ENCODE measurements at places on chromosomes 2 and 18.

DNA sequence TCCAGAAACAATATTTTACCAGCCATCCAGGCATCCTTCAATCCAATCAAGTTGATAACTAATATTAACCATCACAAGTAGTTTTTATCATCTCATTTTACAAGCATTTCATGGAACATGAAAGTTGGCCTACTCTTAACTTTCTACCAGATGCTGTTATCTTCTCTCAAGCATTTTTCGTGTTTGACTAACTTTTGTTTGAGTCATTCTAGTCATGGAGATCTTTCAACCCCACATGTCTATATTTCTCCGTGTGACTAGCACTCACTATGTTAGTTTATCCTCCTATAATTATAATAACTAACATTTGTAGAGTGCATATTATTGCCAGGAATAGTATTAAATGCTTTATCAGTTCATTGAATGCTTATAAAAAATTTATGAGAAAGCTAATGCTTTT, 307.0 kb upstream of the CWC22 start:
- no peak for DNase-seq

DNA sequence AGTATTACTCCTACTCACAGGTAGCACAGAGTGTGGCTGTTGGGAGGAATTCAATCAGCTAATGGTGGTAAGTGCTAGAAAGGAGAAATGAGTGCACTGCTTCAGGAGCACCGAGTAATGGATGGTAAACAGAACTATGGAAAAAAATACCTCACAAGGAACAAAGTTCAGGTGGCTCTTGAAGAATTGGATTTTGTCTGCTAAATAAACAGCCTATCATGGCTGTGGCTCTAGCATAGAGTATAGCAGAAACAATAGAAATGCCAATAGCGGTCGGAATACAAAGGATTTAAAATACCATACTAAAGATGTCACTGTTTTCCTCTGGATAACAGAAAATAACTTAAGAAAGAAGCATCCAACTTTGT, 482.5 kb downstream of the NUP35 start:
- no peak for DNase-seq

GRCh38 chr2:69490486-69490885, 53.3 kb upstream of the NFU1 start:
- DNase-seq: no peak

DNA sequence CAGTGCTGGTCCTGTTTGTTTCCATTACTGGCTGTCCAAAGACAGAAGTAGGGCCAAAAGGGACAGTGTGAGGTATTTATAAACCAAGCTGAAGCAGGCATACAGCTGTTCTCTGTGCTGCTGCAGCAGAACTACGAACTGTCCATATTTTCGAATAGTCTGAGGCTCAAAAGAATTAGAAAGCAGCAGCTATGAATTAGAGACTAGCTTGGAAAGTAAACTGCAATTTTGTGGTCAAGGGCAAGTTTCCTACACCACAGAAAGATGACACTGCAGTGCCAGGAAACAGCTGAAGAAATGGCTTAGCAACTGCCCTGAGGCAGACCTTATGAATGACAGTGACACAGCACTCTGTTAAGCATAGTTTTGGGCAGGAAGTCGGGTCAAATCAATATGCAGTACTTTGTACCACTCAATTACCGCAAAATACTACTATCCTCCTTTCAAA, 125.3 kb downstream of the TMEM131 start:
- peak; percentile 18 for DNase-seq

DNA sequence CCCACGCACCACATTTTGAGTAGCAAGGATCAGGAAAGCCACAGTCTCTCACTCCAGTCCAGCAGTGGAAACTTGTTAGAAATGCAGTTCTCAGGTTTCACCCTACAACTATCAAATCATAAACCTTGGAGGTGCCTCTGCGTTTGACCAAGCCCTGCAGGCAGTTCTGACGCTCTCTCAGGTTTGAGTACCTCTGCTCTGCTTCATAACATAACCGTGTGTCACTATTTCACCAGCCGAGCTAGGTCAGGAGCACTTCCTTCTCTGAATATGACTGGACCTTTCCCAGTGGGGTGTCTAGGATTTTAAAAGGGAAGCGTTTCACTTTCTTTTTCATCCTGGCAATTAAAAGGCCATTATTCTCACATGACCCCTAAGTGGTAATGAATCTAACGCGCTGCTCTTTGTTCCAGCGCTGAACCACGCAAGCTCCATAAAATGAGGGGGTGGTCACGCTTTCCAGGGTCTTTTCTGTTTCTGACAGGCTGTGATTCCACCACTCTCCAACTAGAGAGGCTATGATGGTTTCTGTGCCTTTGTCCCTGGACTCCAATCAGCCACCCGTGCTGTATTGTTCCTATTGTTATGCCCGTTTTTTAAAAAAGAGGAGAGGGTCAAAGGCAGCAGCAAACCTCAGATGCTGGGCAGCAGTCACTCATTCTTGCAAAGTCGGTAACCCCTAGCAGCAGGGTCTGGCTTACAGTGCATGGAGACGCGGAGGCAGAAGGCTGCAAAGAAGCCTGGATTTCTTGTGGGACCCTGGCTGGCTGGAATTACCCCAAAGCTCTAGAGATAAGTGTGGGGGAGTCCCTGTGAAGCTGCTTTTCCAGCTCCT, 75.2 kb upstream of the CTNNA2 start:
- DNase-seq: no peak

DNA sequence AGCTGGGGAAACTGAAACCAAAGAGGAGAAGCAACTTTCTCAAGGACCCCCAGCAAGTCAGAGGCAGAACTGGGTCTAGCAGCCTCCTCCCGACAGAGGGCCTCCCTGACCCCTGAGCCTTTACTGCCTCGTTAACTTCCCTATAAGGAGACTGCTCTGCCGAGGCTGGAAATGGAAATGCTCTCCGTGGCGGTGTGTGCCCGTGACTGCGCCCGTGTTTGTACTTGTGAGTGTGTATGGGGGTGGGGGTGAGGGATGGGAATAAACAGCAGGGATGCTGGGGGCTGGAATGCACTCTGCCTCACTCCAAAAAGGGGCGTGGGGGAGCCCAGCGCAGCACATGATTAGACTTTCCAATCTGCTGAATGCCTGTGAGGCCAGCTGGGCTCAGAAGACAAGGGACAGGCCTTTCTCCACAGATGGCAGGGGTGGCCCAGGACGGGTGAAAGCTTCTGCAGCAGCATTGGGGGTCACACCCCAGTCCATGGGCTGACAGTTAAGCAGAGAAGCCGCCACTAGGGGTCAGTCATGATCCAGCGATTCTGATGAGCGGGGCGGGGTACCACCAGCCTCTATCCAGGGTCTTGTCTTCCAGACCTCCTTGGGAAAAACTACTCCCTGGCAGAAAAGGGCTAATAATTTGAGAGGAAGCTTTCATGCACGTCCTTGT, 26.8 kb downstream of the MPHOSPH10 start:
- DNase-seq: peak; percentile 56

DNA sequence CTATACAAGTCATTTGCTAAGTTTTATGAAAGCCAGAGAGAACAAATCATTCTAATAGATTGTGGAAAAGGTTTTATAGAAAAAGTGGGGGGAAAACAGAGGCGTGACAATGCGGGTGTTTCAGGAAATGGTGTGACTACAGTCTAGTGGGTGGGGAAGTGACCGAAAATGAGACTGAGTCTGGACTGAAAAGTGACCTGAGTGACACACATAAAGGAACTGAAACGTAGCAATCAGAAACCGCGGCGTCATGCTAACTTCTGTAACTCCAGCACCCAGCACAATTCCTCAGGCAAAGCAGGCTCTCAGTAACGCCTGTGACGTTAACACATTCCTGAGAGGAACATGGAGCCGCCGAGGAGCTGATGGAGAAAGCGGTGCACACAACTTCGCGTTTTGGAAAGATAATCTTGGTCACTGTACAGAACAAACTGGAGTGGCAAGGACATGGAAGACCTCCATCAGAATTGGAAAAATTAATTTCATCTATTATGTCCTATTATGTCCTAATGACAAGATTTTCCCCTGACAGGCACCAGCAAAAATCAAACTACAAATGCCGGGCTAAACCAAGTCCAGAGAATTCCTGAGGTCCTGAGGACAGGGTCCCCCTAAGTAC, 1.4 kb upstream of the CD226 start:
- DNase-seq: peak; percentile 9
